Suprapubic skin (tissue), 4 donors: ENCODE measurements at places on chromosomes 11 and 22. TPM values are rescaled to one million over a fixed set of nuclear protein-coding genes. Genes with fewer than 3 reads are reported as not detected.

The MYRF gene
- total RNA-seq = 0.94 TPM

The MMP12 gene
- not detected for total RNA-seq

The TYR gene
- 10.5 TPM for total RNA-seq

The RIBC2 gene
- total RNA-seq = 5.7 TPM

The GDPD4 gene
- total RNA-seq = not detected

The RAB1B gene
- 124 TPM for total RNA-seq

GRCh38 chr22:30421695-30422480 is 3.7 kb upstream of the MTFP1 start:
- no peak for DNase-seq
- no peaks in the 10 kb centered on the region for H3K27me3 ChIP-seq
- peak overlapping the region; percentile 99 for H3K27ac ChIP-seq
- peaks cover 67% of the 10 kb centered on the region for H3K4me1 ChIP-seq
- H3K4me3 ChIP-seq = peak overlapping the region; percentile 66

DNA sequence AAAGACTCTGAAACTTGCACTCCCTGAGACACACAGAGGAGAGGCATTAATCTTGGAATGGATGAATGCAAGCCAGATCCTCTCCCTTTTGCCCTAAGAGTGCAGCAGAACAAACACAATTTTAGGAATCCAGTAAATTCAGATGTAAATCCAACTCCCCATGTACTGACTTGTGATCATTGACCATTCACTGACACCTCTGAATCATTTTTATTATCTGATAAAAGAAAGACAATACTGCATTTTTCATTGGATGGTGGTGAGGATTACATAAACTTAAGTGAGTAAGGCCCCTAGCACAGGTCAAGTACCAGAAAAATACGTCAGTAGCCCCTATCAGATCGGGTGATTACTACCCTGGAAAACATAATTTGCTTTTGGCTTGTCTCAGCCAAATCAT is 782.9 kb upstream of the API5 start:
- DNase-seq = no peak
- H3K4me3 ChIP-seq = no peak overlapping the region
- H3K27me3 ChIP-seq = no peaks in the 10 kb centered on the region
- H3K36me3 ChIP-seq = no peaks in the 10 kb centered on the region

DNA sequence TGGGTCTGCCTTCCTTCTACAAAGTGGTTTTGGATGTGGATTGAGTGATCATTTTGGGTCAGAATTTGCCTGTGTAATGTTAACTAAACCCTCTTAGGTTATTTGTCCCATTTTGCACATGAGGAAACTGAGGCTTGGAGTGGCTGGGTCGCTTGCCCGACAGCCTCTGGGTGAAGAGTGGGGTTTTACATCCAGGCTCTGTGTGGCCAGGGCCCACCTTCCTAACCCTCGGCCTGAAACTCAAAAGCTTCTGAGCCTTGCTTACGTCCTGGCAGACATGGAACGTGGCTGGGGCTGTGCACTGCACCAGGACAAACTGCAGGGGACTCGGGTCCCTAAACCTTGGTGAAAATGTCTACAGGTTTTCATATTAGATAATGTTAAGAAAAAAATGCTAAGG is 542.4 kb downstream of the TBC1D22A start:
- H3K27ac ChIP-seq = no peak overlapping the region
- H3K4me3 ChIP-seq = no peak overlapping the region
- H3K4me1 ChIP-seq = no peaks in the 10 kb centered on the region
- peak; percentile 3 for DNase-seq
- H3K27me3 ChIP-seq = no peaks in the 10 kb centered on the region

- DNase-seq = peak; percentile 95
- peaks cover 66% of the 10 kb centered on the region for H3K4me1 ChIP-seq
- H3K27ac ChIP-seq = peak overlapping the region; percentile 94
- no peaks in the 10 kb centered on the region for H3K36me3 ChIP-seq
- H3K4me3 ChIP-seq = no peak overlapping the region
- H3K27me3 ChIP-seq = no peaks in the 10 kb centered on the region
Observed at GRCh38 chr11:64185175-64185692, 737 bp upstream of the STIP1 start.

GRCh38 chr11:105910095-105910715 is 111.8 kb downstream of the MSANTD4 start:
- H3K4me1 ChIP-seq = no peaks in the 10 kb centered on the region
- no peak overlapping the region for H3K27ac ChIP-seq
- no peak for DNase-seq
- H3K4me3 ChIP-seq = no peak overlapping the region

DNA sequence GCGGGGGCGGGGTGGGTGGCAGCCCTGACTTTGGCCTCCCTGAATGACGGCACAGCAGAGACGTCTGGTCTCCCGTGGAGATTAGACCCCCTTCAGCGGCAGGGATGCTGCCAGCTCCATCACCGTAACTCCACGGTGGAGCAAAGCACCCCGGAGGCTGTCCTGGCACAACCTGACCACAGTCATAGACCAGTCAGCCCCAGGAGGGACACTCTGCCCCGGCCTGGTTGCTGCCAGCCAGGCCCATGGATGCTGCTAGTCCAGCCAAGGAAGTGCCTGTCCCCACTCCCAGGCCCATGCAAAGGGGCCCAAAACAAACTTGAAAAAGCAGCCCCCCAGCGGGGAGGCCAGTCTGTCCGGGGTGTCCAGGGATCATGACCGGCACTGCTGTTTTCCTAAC is 11.5 kb upstream of the ANO1 start:
- peaks cover 40% of the 10 kb centered on the region for H3K27me3 ChIP-seq
- H3K4me3 ChIP-seq = no peak overlapping the region
- no peak for DNase-seq
- H3K36me3 ChIP-seq = no peaks in the 10 kb centered on the region
- H3K27ac ChIP-seq = no peak overlapping the region
- peaks cover 19% of the 10 kb centered on the region for H3K4me1 ChIP-seq

GRCh38 chr11:121179306-121179705 is 78.3 kb downstream of the TECTA start:
- no peaks in the 10 kb centered on the region for H3K4me1 ChIP-seq
- H3K4me3 ChIP-seq = no peak overlapping the region
- H3K27me3 ChIP-seq = no peaks in the 10 kb centered on the region
- DNase-seq = no peak
- no peaks in the 10 kb centered on the region for H3K36me3 ChIP-seq

DNA sequence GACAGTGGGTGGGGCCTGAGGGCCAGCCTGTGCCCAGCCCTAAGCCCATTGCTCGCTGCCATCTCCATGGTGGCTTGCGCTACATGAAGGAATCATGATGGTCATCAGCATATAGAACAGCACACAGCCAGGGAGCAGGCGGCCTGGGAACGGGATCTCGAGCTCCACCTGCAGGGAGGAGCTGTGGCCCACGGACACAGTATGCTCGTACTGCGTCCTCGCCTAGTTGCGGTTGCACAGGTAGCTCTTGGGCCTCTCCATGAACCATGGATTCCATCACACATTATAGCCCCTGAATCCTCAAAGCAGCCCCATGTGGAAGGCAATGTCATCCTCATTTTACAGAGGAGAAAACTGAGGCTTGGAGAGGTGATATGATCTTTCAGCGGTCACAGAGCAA is 15.1 kb downstream of the SEC14L4 start:
- no peak for DNase-seq
- H3K4me3 ChIP-seq = no peak overlapping the region
- H3K27ac ChIP-seq = no peak overlapping the region
- H3K27me3 ChIP-seq = peaks cover 9% of the 10 kb centered on the region

GRCh38 chr11:69269388-69269787 is 24.6 kb upstream of the MYEOV start:
- no peaks in the 10 kb centered on the region for H3K36me3 ChIP-seq
- peaks cover 20% of the 10 kb centered on the region for H3K4me1 ChIP-seq
- DNase-seq = no peak
- no peak overlapping the region for H3K27ac ChIP-seq
- H3K4me3 ChIP-seq = no peak overlapping the region

DNA sequence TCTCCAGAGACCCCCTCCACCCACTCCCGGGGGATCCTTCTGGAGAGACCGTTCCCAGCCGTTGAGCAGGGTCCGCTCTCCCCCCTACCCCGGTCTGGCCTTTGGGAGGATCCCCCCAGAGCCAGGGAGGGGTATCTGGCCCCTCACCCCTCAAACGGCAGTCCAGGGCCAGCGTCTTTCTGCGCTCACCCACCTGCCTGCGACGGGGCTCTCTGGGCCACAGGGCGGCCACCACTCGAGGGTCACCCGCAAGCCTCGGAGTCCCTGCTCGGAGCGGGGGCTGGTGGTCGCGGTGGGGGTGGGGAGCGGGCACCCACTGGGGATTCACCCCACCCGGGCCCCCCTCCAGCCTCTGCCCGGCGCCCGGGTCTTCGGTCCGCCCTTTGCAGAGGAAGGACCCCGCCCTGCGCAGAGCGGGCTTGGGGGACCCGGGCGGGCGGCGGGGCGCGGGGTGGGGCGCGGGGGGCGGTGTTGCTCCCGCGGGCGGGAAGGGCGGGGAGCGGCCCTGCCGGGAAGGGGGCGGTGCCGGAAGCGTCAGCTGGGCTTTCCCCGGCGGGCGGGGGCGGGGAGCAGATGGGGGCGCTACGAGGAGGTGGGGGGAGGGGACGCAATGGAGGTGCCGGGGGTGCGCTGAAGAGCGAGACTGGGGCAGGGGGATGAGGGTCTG is 16.6 kb downstream of the CRELD2 start:
- peak overlapping the region; percentile 98 for H3K27ac ChIP-seq
- H3K27me3 ChIP-seq = no peaks in the 10 kb centered on the region
- no peaks in the 10 kb centered on the region for H3K36me3 ChIP-seq
- peaks cover 86% of the 10 kb centered on the region for H3K4me1 ChIP-seq
- DNase-seq = no peak

- DNase-seq = peak; percentile 60
- peaks cover 14% of the 10 kb centered on the region for H3K4me1 ChIP-seq
- H3K27ac ChIP-seq = no peak overlapping the region
- H3K4me3 ChIP-seq = no peak overlapping the region
- H3K27me3 ChIP-seq = no peaks in the 10 kb centered on the region
- H3K36me3 ChIP-seq = no peaks in the 10 kb centered on the region
Observed at GRCh38 chr11:117903505-117904382, 25.5 kb downstream of the TMPRSS13 start.
